Activated CD8-positive, alpha-beta memory T cell treated with anti-CD3 and anti-CD28 coated beads, Interleukin-2, amount 50 U/mL, for 4 hours (primary cell): ENCODE measurements at places on chromosomes 13 and 19.

DNA sequence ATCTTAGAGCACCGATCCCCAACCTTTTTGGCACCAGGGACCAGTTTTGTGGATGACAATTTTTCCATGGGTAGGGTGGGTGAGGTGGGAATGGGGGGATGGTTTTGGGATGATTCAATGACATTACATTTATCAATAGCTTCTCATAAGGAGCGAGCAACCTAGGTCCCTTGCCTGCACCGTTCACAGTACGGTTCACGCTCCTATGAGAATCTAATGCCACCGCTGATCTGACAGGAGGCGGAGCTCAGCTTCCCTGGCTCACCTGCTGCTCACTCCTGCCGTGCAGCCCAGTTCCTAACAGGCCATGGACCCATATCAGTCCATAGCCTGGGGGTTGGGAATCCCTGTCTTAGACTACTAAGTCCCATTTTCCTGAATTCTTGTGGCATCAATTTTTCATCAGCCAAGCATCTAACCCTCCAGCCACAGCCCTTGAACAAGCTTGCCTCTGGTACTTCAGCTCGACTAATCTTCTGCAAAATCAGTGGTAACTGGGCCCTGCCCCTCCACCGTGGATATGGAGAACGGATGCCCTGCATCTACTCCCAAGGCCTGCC lies 37.0 kb upstream of the MAP3K10 start:
- DNase-seq, result no peak

GRCh38 chr13:64925727-64926126 lies 2304.4 kb downstream of the PCDH9 start:
- DNase-seq, result no peak

DNA sequence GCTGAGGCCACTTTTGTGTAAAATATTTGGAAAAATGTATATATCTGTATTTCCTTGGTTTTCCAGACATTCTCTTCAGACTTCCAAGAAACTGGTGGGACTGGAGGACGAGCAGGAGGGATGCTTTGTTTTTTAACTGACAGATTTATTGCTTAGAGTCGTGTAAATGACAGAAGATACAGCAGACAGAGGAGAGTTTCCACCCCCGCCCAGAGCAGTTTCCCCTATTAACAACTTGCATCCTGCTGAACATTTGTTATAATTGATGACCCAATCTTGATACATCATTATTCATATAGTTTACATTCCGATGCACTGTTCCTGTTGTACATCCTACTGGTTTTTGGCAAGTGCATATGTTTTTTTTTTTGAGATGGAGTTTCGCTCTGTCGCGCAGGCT lies 7.1 kb upstream of the DOCK6 start:
- DNase-seq, result no peak

DNA sequence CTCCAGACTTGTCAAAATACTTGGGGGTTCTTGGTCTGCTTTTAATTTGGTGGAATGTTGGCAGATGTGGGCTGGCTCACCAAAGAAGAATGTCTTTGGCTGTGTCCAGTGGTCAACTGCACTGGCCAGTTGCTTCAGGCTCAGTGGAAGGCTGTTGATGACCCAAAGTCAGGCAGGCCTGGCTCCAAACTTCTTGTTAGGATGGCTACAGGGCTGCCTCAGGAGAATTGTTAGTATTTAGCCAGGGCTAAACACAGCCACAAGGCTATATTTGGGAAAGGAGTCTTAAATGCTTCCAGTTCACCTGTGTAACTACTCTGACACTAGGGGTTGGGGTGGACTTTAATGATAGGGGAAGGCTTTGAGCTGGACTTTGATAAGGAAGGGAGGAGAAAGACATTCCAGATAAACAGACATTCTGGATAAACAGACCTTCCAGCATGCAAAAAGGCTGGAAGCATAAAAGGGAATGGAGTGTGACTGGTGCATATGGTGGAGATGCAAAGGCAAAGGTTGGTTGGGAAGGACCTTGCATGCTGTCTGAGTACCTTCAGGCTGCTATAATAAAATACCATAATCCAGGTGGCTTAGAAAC lies 116.8 kb downstream of the FOXO1 start:
- no peak for DNase-seq

- DNase-seq, result no peak
Observed at GRCh38 chr13:53336441-53337160, 308.0 kb downstream of the OLFM4 start.

- no peak for DNase-seq
Observed at GRCh38 chr13:52879950-52880741, 31.7 kb upstream of the PCDH8 start.

DNA sequence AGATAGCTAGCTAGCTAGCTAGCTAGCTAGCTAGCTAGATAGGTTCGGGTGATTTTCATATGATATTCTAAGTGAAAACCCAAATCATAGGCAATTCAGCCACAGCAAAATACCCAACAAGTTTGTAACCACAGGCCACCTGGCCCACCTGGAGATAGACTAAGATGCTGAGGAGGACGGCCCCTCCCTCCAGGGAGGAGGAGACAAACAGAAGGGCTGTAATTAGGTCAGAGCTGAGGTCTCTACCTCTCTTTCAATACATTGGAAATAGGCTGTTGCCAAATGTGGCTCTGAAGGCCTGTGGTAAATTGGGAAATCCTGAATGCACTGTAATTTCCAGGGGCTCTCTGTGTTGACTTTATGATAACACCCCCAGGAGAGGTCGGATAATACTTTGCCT lies 382.2 kb downstream of the FGF9 start:
- DNase-seq, result no peak

DNA sequence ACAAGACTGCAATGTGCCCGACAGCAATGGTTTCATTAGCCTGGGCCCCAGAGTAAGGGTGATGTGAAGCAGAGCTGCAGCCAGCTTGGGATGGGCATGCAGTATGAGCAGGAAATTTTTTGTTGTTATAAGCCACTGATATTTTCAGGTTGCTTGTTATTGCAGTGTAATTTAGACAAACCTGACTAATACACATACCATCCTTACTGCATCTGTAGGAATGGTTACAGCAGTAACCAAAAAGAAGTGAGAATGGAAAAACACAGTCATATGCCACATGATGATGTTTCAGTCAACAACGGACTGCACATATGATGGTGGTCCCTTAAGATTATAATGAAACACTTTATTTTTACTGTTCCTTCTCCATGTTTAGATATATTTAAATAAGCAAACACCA lies 8.6 kb upstream of the POMP start:
- no peak for DNase-seq

GRCh38 chr19:1627194-1627593 lies 21.9 kb upstream of the UQCR11 start:
- DNase-seq, result no peak

GRCh38 chr13:65638572-65639168 lies 1591.5 kb downstream of the PCDH9 start:
- DNase-seq, result no peak

GRCh38 chr13:27631665-27632064 lies 10.0 kb downstream of the POLR1D start:
- no peak for DNase-seq

DNA sequence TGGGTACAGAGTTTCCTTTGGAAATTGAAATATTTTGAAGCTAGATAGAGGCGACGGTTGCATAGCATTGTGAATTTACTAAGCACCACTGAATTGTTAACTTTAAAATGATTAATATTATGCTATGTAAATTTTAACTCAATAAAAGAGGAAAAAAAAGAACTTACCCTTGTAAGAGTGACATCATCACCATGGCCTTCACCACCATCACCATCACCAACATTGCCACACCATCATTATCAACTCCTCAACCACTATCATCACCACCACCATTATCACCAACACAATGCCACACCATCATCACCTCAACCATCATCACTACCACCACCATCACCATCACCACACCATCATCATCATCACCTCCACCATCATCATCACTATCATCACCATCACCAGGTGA lies 113.9 kb downstream of the TUBA3C start:
- no peak for DNase-seq

DNA sequence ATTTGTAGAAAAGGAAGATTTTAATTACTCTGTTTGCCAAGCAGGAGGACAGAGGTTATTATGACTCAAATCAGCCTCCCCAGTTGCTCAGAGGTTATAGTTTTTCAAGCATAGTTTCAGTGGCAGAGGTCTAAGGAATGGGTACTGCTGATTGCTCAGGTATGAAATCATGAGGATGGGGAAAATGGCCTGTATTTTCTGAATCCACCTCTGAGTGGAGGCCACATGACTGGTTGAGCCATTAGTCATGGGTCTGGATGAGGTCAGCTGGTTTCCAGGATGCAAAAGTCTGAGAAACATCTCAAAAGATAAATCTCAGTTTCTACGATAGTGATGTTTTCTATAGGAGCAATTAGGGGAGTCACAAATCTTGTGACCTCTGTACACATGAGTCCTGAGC lies 62.8 kb upstream of the CEACAM8 start:
- DNase-seq, result no peak

DNA sequence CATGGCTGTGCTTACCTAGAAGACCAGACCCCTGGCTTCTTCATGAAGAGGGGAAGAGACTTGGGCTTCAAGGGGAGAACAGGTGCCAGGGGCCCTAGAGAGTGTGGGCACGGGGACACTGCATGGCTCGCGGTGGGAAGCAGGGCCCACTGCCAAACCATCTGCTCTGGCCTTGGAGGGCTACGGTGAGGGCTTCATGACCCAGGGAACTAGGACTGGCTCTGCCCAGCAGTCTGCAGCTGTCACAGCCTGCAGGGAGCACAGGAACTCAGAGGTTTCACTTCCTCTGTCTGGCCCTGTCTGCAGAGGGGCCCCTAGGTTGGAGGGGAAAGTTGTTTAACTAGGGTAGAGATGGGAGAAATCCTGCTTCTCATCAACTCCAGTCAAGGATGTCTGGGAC lies 4.3 kb downstream of the ERCC1 start:
- no peak for DNase-seq

DNA sequence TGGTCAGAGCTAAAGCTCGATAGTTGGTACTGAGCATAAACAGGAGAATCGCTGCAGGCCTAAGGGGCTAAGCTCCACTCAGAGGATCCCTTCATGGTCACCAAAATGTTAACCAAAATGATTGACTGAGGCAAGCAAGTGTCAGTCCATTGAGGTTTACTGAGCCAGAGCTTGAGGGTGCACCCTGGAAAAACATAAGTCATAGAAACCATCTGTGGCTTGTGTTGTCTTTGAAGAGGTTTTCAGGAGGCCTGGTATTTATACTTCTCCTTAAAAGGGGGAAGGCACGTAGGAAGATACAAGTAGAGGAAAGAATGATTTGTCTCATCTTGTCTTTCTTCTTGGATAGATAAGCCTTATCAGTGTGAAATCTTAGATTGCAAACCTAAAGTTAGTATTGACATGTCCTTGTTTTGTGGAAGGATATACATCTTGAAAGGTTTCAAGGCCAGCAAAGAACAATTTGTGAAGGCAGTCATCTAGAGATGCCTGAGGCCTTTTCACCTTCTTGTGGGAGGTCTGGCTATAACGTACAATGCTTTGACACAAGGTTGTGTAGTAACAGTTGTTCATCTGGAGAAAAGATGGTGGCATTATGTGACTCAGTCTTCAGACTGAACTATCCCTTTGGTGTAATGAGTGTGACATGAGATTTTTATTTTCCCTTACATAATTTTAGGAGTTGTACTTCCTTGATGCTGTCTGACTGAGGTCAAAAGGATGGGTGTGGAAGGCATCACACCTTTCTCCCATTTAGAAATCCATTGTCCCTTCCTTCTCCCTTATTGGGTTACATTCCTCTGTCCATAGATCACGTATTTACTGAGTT lies 14.7 kb upstream of the CEACAM6 start:
- DNase-seq, result no peak

DNA sequence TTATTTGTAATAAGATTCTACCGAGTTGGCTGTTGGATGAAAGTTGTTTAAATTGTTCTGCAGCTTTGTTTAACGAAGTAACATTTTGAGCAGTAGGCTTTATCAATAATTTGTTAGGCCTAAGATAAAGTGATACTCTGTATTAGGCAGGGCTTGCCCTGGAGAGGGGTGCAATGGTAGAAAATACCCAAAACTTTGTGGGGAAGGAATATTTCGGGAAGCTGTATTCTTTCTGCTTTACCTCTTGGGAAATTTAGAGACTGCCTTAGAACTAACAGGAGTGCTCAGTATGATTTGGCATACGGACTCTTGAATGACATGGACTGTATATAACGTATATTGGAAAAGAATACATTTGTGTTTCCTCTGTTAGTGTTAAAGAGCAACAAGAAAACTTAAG lies 2.5 kb downstream of the PDS5B start:
- DNase-seq, result no peak

DNA sequence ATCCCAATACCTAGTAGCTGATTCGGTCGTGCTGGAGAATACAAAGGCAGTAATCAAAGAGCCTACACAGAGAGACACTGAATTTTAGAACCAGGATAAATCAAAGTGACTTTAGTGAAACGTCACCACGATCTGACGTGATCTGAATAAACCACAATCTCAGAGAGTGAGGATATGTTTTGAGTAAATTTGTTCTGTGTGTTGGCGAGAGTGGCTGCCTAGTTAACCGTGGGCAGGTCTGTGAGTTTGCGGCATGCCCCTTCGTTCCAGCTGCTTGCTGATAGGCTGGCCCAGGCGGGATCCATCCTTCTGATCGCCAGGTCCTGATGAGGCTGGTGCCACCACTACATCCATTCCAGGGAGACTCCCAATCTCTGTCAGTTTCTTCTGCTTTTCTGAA lies 40.4 kb downstream of the LRCH1 start:
- DNase-seq, result peak; percentile 45

DNA sequence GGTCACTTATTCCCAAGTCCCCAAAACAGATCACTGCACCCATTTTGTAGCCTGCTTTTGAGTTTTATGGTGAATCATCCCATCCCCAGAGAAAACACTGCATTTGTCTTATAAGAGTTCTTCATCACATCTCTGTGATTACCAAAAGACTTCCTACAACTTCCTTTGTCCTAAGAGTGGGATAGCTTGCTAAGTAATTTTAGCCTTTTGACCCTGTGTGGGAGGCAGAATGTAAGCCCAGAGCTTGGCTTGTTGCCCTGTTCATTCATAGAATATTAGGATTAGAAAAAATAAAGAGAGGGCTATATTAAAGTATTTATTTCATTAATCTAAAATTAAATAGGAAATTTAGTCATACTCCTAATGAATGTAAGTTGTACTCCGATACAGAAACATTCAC lies 213.3 kb downstream of the MZT1 start:
- DNase-seq, result no peak

DNA sequence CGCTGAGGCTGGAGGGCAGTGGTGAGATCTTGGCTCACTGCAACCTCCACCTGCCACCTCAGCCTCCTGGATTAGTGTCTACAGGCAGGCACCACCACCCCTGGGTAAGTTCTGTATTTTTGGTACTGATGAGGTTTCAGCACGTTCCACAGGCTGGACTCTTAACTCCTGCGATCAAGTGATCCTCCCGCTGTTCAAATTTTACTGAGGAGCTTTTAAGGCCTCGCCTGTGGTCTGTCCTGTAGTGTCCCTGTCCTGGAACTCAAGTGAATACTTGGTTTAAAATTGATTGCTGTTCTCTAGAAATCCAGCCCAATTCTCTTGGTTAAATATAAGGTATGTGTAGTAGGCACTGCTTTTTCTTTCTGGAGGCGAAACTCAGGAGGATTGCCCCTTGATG lies 65.2 kb downstream of the DPRX start:
- no peak for DNase-seq

GRCh38 chr13:46134961-46135522 lies 30.2 kb upstream of the CPB2 start:
- no peak for DNase-seq
